Endothelial cell of umbilical vein (primary cell): ENCODE measurements at places on chromosomes 7 and 10.

GRCh38 chr10:103096130-103096529 lies 96.9 kb downstream of the NT5C2 start:
- DNase-seq, result no peak

- DNase-seq, result no peak
Observed at GRCh38 chr7:133484086-133484485, 231.2 kb downstream of the EXOC4 start.

DNA sequence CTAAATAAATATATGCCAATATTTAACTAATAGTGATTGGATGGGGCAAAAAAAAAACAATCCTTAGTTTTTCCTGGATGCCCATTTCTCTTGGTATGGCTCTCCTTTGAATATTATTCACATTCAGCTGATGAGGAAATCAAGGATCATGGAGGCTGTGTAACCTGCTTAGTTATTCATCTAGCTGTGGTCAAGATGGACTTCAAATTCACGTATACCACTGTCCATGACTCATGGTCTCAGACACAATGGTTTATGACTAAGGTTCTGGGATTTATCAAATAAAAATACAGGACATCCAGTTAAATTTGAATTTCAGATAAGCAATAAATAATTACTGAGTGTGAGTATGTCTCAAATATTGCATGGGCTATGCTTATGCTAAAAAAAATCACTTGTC lies 191.5 kb upstream of the CELF2 start:
- DNase-seq, result peak; percentile 76

GRCh38 chr10:13383399-13383761 lies 35.3 kb upstream of the SEPHS1 start:
- DNase-seq, result no peak

DNA sequence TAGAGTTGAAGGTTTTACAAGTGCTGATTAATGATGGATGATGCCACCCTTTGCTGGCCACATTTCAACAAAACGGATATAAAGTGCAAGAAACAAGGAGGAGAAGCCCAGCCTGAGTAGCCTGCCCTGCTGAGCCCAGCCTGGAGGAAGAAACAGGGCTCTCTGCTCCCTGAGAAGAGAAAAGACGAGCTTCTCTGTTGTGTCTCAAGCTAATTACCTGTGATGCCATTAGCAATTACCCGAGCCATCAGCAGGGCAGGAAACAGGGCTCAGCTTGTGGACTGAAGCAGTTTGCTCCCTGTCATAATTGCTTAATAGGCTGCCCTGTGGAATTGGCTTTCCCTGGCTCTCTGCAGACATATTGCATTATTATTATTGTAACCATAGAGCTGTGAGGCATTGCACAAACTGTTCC lies 709.3 kb upstream of the AUTS2 start:
- DNase-seq, result no peak
